ENCODE measurements at places on chromosomes 1 and 21.

GRCh38 chr1:62676611-62677356, 11.4 kb downstream of the DOCK7 start:
- no peak for DNase-seq

DNA sequence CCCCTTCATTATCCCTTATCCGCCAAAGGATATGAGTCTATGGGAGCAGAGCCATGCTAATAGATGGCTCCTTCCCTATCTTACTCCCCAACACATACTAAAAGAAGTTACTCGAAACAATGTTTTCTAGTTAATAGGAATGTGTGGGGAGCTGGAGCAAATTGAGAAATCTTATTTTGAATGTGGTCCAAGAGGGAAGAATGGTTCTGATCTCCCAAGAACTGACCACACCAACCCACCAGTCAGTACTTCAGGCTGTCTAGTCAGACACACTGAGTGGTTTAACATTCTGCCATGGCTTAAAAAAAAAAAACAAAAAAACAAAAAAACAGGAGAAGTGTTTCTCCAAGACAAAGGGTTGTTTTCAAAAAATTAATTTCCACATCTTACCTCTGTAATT, 31.5 kb upstream of the DNASE2B start:
- no peak for DNase-seq

GRCh38 chr1:233704170-233704897, 90.4 kb downstream of the KCNK1 start:
- no peak for DNase-seq

GRCh38 chr1:145799806-145800205, 24.1 kb downstream of the RNF115 start:
- no peak for DNase-seq

DNA sequence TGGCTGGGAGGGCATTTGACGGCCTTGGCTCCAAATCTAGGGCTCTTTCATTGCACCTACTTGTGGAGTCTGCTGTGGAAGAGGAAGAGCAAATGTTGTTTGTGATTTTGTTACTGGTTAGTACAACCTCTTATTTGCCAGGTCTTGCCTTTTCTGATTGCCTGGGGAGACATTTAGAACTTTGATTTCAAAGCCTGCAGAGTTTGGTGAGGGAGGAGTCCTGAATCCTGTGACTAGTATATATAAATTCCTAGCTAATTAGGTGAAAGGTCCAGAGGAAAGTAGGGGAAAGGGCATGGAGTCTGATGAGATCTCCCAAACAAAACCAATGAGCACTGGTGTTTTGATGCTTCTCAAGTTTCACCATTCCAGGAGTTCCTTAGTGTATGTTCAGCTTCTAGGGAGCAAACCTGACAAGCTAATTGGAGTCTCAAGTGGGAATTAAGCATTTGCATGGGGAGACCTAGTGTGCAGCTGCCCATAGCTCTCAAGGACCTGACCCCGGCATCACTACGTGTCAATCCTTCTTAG, 5.1 kb upstream of the HMGCS2 start:
- no peak for DNase-seq

DNA sequence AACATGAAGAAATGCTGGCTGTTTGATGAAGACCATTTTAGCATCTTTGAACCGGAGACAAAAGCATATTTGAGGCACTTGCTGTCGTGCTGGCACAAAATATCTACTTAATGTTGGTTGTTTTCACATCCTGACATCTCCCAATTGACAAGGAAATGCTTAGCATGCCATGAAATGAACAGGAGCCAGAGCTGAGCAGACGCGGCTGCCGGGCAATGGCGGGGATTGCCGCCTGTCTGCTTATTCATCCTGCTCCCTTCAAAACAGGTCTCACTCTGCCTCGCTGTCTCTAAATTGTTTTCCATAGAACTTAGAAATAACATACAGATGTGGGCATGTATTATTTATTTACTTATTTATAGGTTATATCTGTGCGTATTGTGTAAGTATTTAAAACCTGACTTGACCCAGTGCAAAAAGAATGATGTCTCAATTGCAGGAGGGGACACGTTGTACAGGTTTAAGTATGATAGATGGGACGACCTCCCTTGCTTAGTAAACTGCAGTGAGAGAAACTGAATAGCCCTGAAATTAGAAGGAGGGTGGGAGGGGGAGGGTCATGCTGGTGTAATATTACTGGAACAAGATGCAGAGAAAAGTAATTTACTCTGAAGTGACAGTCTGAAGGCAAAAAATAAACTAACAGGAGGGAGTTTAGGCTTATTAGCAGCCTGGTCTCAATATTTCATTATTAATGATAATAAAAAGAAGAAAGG, 590.4 kb upstream of the PLXNA2 start:
- DNase-seq = no peak

GRCh38 chr1:16145030-16145661, 10.7 kb downstream of the EPHA2 start:
- DNase-seq = no peak

GRCh38 chr21:44730951-44731579, 19.7 kb upstream of the TSPEAR start:
- no peak for DNase-seq

- no peak for DNase-seq
These were observed 481 bp downstream of the CCDC163 start for GRCh38 chr1:45499415-45499769.

- DNase-seq = no peak
These were observed 36.4 kb upstream of the BCL9 start for GRCh38 chr1:147504801-147505311.

GRCh38 chr1:196449460-196449859, 158.8 kb downstream of the KCNT2 start:
- DNase-seq = no peak

DNA sequence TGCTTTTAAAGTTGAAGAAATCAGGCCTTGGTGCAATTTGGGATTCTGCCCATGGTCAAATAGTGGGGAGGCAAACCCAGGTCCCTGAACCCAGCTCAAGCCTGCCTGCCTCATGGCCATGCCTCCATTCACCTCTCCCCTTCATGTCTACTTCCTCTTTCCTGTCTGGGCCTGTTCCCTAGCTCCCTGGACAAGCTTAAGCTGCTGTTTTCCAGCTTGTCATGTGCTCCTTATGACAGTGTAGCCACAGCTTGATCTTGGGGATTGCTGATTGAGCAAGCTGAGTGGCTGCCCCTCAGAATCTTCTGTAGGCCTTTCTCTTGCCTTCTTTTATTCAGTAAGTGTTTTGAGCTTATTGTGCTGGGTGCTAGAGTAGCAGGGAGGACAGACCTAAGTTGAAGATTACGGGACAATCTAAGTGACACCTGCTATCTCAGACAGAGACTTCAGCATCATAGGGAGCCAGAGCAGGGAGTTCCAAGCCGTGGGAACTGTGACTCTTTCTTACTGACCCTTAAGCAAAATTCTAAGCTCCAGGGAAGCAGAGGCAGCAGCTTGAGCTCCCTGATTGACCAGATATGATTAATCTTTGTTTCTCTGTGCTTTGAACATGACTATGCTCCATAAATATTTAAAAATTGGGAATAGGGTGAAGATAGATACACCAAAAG, 520 bp upstream of the MR1 start:
- DNase-seq = peak; percentile 47

DNA sequence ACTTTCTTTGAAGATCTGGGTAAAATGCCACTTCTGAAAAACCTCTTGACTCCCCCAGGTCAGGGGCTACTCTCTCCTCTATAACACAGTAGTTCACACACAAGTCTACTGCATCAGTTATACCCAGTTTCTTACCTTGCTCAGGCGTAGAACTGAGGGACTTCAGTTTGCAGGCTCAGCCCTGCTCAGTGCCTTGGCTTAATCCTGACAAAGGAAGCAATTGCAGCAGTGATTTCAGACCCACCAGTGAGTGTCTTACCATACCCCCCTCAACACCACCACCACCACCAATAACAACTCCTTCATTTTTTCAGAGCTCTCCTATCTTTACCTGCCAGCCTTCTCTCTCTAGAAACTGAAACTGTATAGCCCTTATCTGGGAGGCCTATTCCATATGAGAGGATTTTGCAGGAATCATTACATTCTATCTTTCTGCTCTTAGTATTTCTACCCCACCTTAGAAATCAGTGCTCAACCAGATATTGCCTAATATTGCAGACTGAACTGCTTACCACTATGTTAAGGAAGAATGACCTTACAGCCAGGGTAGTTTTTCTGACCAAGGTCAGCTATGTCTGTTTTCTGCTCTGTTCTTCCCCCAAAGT, 105.5 kb upstream of the S1PR1 start:
- DNase-seq = no peak

- DNase-seq = no peak
These were observed 86.1 kb upstream of the BMP8A start for GRCh38 chr1:39405358-39405757.

DNA sequence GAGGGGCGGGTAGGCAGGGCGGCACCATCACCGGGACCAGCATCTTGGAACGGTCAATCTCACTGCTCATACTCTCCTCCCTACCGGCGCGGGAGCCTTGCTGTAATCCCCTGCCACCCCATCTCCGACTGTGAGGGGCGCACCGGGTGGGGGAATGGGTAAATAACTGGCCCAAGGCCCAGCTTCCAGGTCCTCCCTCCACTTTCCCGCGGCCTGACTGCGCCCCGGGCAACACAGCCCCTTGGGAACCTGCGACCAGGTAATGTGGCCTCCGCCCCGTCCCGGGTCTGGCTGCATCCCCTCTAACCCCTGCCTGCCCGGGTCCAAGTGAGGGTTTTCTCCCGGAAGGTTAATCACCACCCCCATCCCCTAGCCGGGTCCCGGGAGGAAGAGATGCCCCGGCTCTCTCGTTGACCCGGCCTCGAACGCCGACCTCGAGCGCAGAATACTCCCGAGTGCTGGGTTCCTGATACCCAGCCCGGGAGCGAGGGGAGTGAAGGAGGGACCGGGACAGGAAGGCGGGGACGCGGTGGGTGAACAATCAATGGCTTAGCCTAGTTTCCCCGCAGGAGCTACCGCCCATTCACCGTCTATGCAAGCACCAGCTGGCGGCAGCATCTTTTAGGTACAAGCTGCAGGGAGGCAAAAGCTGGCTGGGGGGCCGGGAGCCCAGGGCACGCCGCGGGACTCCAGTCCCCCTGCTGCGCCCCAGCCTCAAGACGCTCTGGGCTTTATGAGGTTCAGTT, 5.9 kb upstream of the LHX9 start:
- no peak for DNase-seq

- DNase-seq = no peak
These were observed 20.3 kb upstream of the IFI16 start for GRCh38 chr1:158989424-158989823.

DNA sequence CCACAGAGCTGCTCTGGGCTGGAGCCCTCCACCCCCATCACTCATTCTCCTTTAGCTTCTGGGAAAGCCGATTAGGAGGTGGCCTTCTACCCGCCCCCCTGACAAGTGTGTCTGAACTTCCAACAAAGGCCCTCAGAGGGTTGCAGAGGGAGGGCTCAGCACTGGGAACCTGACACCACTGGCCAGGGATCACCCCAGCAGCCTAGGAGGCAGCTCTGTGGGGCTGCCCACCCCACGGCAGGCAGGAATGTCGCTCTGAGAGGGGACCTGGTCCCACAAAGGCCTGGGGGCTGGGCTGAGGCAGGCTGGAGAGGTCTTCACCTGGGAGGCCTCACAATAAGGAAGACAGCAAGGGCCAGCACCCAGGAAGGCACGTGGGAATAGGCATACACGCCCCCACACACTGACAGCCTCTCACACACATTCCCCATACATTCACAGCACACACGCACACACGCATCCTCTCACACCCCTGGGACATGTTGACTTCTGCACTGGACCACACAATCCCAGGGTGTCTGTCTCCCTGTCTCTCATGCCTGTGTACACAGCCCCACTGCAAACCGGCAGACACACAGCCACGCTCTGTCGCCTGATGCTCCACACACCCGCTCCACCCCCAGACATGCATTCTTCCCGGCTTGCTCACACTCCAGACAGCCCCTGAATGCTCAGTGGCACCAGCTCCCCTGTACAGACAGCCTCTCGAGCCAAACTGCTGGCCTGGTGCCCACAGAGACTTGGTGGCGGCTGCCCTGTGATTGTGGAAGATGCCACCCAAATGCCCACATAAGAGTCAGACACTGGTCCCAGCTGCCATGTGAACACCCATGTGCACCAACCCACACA, 30.7 kb downstream of the DMBX1 start:
- no peak for DNase-seq

GRCh38 chr1:109818988-109819764, 55.5 kb upstream of the EPS8L3 start:
- DNase-seq = no peak

DNA sequence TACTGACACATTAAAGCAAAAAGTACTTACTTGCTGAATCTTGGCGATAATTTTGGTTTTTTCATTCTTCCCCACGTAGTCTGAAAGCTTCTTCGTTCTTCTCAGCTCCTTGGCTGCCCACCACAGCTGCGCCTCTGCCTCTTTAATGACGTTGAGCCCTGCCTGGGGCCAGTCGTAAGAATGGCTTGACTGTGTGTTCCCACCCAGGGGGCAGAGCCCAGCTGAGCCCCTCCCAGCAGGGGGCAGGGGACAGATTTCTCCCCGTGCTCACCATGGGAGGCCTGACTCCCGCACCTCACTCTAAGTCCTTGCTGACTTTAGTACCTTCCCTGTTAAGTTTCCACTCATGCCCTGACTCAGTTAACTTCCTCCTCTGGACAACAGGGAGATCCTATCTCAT, 9.0 kb downstream of the CFAP298 start:
- no peak for DNase-seq

DNA sequence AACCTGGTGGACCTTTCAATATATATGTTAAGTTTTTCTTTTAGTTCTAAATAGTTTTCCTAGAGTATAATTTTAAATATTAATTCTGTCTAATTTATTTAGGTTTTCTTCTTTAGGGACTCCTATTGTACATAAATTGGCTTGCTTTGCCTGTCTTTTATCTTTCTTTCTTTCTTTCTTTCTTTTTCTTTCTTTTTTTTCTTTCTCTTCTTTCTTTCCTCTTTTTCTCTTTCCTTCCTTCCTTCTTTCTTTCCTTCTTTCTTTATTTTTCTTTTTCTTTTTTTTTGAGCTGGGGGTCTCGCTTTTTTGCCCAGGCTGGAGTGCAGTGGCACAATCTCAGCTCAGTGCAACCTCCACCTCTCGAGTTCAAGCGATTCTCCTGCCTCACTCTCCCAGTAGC, 35.2 kb downstream of the ZSCAN20 start:
- DNase-seq = no peak

- DNase-seq = no peak
These were observed 196.0 kb downstream of the URB2 start for GRCh38 chr1:229822026-229822425.

DNA sequence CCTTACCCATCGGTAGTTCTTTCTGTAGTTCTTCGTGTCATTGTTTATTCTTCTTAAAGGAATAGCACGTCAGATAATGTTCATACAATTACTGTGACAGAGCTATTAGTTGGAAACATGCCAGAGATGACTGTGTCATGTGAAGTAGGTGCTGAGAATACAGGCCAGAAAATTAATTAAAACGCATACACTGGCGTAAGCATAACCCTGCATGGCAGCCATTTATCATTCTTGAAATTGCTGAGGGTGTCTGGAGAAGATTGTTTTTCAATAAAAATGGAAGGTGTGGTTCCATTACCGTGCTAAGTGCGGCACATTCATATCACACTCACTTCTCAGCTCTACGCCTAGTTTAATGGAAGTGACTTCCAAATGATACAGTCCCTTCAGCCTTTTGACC, 7.8 kb downstream of the ETS2 start:
- no peak for DNase-seq
